Sigmoid colon (tissue), 7 donors: ENCODE measurements at places on chromosomes 12 and 14. TPM values are rescaled to one million over a fixed set of nuclear protein-coding genes. Genes with fewer than 3 reads are reported as not detected.

Gene KRT78
- not detected for total RNA-seq

Gene PARP11
- total RNA-seq, result 9.5 TPM

Gene PITPNM2
- 19.5 TPM for total RNA-seq

Gene TCTN1
- 38.6 TPM for total RNA-seq

Gene KRT79
- not detected for total RNA-seq

Gene NEUROD4
- not detected for total RNA-seq

Gene GPATCH2L
- total RNA-seq, result 76.4 TPM

DNA sequence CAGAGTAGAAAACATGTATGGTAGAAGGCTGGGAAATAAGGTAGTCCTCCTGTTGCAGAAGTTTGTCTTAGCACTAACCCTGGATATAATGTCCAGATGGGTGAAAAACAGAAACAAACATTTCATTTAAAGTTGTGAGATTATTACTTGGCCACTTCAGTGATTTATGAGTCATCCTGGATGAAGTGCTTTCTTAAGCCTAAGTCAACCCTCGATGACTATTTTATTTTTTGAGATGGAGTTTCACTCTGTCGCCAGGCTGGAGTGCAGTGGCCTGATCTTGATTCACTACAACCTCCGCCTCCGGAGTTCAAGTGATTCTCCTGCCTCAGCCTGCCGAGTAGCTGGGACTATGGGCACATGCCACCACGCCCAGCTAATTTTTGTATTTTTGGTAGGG, 10.2 kb downstream of the DLST start:
- DNase-seq, result no peak
- H3K4me1 ChIP-seq, result peaks cover 18% of the 10 kb centered on the region
- no peak overlapping the region for H3K27ac ChIP-seq
- no peaks in the 10 kb centered on the region for H3K27me3 ChIP-seq

DNA sequence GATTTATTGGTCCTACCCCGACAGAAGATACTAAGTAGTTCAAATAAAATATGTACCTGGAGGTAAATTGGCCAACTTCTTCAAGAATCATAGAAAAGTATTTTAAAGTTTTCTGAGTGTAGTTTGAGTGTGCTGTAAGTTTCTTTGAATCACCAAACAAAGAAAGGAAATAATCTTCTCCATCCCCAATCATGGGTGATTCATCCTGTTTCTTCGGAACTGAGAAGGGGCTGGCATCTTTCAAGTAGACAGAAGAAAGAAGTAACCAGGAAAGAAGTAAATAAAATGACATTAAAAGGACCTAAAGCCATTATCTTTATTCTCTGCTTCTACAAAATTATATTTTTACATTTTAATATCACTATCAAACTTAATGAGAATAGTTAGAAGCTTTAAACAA, 6.8 kb downstream of the LMNTD1 start:
- DNase-seq, result no peak
- H3K27me3 ChIP-seq, result no peaks in the 10 kb centered on the region
- no peaks in the 10 kb centered on the region for H3K4me1 ChIP-seq
- no peak overlapping the region for H3K4me3 ChIP-seq
- H3K36me3 ChIP-seq, result no peaks in the 10 kb centered on the region
- no peak overlapping the region for H3K27ac ChIP-seq

GRCh38 chr12:10242539-10242938, 29.9 kb downstream of the GABARAPL1 start:
- H3K27me3 ChIP-seq, result no peaks in the 10 kb centered on the region
- H3K4me3 ChIP-seq, result no peak overlapping the region
- no peak overlapping the region for H3K27ac ChIP-seq
- DNase-seq, result no peak

DNA sequence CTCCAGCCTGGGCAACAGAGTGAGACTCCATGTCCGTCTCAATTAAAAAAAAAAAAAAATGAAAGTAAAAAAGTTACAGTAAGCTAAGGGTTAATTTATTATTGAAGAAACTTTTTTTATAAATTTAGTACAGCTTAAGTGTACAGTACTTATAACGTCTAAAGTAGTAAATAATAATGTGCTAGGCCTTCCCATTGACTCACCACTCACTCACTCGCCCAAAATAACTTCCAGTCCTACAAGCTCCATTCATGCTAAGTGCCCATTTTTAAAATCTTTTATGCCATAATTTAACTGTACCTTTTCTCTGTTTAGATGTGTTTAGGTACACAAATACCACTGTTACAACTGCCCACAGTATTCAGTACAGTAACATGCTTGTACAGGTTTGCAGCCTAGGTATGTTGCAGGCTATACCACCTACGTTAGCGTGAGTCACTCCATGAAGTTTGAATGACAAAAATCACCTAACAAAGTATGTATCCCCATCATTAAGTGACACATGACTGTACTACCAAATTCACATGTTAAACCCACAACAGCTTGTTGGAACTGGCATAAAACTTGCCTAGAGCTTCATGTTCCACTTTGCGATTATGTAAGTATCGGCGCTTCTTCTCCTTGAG, 10.7 kb downstream of the KANSL2 start:
- no peaks in the 10 kb centered on the region for H3K27me3 ChIP-seq
- peaks cover 73% of the 10 kb centered on the region for H3K36me3 ChIP-seq
- peaks cover 12% of the 10 kb centered on the region for H3K4me1 ChIP-seq
- no peak overlapping the region for H3K27ac ChIP-seq
- no peak for DNase-seq

DNA sequence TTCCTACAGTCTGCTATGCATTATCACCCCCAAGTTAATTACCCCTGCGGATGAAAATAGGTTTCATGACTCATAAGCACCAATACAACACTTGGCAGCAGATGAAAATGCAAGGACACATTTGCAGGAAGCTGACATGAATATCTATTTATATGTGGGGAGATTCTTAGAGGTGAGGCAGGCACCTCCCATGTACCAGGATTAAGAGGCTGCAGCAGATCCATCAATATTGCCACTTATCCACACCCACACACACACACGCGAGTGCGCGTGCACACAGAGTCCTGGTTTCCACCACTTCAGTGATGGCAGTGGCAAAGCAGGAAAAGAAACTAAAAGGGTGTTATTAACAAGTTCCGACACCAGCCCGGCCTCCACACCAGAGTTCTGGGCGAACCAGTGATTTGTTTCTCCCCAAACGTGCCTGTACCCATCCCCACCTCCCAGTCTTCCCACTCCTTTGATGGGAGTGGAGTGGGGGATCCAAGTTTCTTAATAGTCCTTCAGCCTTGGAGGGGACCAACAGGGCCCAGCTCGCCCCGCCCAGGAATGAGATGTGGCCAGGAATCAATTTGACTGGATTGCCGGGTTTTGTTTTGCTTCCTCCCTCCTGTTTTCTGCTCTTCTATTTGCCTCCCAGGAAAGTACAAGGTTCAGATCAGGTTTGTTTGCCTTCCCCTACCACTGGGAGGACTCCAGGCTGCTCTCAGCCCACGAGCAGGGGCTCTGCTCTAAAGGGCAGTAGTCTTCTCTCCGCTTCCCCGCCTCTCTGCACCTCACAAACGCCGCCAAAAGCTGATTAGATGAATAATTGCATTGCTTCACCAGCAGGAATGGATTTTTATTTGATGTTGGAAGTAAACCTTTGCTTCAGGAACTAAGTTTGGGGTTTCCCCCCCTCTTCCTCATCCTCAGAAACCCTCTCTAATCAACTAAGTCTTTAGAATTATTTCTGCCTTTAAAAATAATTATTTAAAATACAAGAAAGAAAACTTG, 5.2 kb downstream of the IRF2BPL start:
- DNase-seq, result peak; percentile 76
- H3K4me3 ChIP-seq, result peak overlapping the region; percentile 89
- peaks cover 28% of the 10 kb centered on the region for H3K4me1 ChIP-seq

GRCh38 chr12:53811606-53812005, 59.8 kb upstream of the CISTR start:
- no peak overlapping the region for H3K4me3 ChIP-seq
- H3K27ac ChIP-seq, result no peak overlapping the region
- no peaks in the 10 kb centered on the region for H3K4me1 ChIP-seq
- H3K36me3 ChIP-seq, result no peaks in the 10 kb centered on the region

GRCh38 chr12:65205886-65206285, 36.5 kb downstream of the LEMD3 start:
- no peaks in the 10 kb centered on the region for H3K27me3 ChIP-seq
- DNase-seq, result no peak
- no peaks in the 10 kb centered on the region for H3K4me1 ChIP-seq
- H3K4me3 ChIP-seq, result no peak overlapping the region
- no peak overlapping the region for H3K27ac ChIP-seq
- no peaks in the 10 kb centered on the region for H3K36me3 ChIP-seq

GRCh38 chr14:61564618-61565091, 130.7 kb upstream of the HIF1A start:
- peaks cover 16% of the 10 kb centered on the region for H3K4me1 ChIP-seq
- H3K36me3 ChIP-seq, result no peaks in the 10 kb centered on the region
- DNase-seq, result no peak
- no peak overlapping the region for H3K4me3 ChIP-seq
- H3K27ac ChIP-seq, result no peak overlapping the region

- H3K27ac ChIP-seq, result no peak overlapping the region
- DNase-seq, result no peak
- H3K4me3 ChIP-seq, result no peak overlapping the region
- H3K4me1 ChIP-seq, result no peaks in the 10 kb centered on the region
- no peaks in the 10 kb centered on the region for H3K27me3 ChIP-seq
- H3K36me3 ChIP-seq, result peaks cover 52% of the 10 kb centered on the region
Observed at GRCh38 chr14:31297701-31298344, 90.2 kb upstream of the HECTD1 start.

DNA sequence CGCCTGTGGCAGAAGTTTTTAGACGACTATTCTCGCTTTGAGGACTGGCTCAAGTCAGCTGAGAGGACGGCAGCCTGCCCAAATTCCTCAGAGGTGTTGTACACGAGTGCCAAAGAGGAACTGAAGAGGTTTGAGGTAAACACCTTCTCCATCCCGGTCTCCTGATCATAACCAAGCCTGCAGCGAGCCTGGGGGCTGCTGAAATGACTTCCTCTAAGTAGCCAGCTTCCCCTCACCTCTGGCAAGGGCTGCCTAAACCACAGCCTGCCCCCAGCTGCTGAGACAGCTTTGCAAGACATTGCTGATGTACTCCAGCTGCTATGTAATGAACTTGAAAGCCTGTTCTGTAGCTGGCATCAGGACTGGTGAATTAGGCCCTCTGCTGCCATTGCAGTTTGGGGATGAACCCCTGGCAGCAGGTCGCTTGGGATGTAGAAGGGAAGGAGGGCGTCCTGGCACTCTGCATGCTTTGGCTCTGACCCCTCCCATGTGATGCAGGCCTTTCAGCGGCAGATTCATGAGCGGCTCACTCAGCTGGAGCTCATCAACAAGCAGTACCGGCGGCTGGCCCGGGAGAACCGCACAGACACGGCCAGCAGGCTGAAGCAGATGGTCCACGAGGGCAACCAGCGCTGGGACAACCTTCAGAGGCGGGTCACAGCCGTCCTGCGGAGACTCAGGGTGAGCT, 84.6 kb downstream of the ESR2 start:
- peaks cover 25% of the 10 kb centered on the region for H3K36me3 ChIP-seq
- peak overlapping the region; percentile 47 for H3K27ac ChIP-seq
- H3K4me3 ChIP-seq, result no peak overlapping the region
- peaks cover 13% of the 10 kb centered on the region for H3K4me1 ChIP-seq

DNA sequence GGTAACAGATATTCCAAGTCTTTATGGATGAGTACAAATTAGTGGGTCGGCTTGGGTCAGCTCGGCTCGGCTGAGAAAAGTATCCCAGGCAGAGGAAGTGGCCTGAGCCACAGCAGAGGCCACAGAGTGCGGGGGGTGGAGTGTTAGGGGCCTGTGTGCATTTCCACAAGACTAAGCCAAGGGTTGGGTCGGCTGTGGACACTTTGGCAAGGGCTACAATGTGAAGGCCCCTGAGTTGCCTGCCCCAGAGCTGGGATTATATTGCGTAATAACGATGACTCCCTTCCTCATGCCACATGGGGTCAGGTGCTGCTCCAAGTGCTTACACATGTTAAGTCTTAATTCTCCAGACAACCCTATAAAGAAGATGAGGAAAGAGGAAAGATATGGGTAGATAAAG, 11.4 kb downstream of the EVL start:
- no peaks in the 10 kb centered on the region for H3K36me3 ChIP-seq
- H3K4me3 ChIP-seq, result no peak overlapping the region
- no peaks in the 10 kb centered on the region for H3K27me3 ChIP-seq
- H3K27ac ChIP-seq, result peak overlapping the region; percentile 31
- peak; percentile 82 for DNase-seq

- no peak for DNase-seq
- H3K4me1 ChIP-seq, result no peaks in the 10 kb centered on the region
- no peak overlapping the region for H3K27ac ChIP-seq
- H3K4me3 ChIP-seq, result no peak overlapping the region
Observed at GRCh38 chr12:98220636-98221035, 294.8 kb upstream of the TMPO start.
